Stromal cell of bone marrow (primary cell): ENCODE measurements at places on chromosomes 6 and 20.

DNA sequence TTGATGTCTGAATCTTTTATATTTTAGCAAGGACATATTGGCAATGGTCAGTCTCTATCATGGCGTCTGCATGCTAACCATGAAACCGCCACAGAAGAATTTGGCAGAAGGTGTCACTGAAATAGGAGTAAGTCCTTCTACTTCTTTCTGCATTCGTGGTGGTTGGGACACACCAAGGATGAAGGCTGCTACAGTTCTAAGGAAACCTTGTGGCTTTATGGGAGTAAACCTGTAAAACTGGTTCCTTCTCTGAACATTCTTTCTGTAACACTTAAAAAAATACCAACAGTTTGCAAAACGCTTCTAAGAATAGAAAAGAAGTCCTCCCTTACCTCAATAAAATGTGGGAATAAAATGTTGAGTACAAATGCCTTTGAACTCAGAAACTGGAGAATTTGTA, 195.3 kb downstream of the SLC24A3 start:
- DNase-seq = no peak

GRCh38 chr6:168737481-168737880, 296.5 kb downstream of the SMOC2 start:
- no peak for DNase-seq

GRCh38 chr6:31396422-31397152, 6.8 kb upstream of the MICA start:
- DNase-seq = no peak

- no peak for DNase-seq
Measured at GRCh38 chr20:56195946-56196345, 52.6 kb upstream of the MC3R start.

DNA sequence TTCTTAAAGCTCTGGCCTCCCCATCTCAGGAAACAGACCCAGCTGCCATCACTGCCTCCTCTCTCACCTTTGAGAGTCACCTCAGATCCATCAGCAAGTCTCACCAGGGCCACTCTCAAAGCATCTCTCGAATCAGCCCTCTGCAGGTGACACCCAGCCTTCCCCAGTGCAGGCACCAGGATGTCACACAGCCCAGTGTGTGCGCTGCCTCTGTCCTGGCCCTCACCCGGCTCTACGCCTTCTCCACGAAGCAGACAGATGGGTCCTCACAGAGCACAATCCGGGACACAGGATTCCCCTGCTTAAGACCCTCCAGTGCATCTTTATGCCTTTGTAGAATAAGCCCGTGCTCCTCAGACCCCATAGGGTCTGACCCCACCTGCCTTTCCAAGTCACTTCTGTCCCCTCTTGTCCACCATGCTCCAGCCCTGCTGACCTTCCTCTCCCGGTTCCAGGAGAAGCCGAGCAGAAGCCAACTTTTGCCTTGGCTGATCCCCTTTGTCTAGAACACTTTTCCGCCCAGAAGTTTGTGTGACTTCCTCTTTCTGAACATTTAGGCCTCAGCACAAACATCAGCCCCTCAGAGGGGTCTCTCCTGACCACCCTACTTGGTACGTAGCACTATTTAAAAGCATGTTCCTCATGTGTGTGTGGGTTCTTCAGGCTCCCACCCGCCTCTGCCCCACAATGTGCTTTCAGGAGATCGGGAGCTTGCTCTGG, 60.2 kb downstream of the PSMG4 start:
- DNase-seq = no peak

- no peak for DNase-seq
Measured at GRCh38 chr20:3074812-3075211, 3.4 kb downstream of the OXT start.
